Stimulated activated CD8-positive, alpha-beta memory T cell treated with anti-CD3 and anti-CD28 coated beads, Interleukin-7, amount 100 ng/mL, for 1 hour (primary cell): ENCODE measurements at places on chromosomes 4 and X.

GRCh38 chrX:67104982-67105757 lies 438.7 kb upstream of the AR start:
- DNase-seq = no peak

- no peak for DNase-seq
These were observed 284.7 kb upstream of the FTHL17 start for GRCh38 chrX:31356275-31357212.

DNA sequence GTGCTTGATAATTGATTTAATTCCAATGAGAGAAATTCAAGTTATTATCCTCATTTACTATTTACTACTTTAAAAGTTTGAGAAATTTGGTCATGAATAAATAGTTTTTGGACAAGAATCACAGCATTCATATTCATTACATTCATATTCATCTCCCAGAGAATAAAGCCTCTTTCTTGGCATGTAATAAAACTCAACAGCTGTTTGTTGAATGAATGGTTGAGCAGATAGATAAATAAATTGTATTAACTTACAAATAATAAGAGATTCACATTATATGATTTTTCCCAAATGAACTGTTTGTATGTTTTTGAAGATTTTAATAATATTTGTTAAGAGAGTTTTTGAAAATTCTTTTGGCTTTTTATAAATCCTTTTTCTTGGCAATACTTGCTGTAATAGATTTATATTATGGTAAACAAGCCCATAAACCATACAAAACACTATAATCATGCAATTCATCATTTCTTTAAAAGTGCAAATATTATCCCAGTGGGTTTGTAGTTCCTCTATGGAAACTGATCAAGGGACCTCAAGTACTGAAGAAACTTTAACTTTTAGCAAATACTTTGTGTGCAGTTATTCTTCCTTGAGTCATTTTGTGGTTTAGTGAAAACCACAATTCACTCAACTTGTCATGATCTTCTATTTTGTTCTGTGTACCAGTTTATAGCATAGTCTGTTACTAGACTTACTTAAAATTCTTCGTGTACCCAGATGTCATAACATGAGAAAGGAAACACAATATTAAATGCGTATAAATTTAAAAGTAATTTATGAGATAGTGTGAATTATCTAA lies 371.8 kb downstream of the ADGRL3 start:
- no peak for DNase-seq

GRCh38 chrX:72083291-72083690 lies 48.4 kb downstream of the RTL5 start:
- DNase-seq = no peak

GRCh38 chr4:53608242-53608641 lies 17.0 kb upstream of the LNX1 start:
- DNase-seq = no peak

GRCh38 chr4:172830295-172830764 lies 338.3 kb upstream of the GALNT7 start:
- no peak for DNase-seq

DNA sequence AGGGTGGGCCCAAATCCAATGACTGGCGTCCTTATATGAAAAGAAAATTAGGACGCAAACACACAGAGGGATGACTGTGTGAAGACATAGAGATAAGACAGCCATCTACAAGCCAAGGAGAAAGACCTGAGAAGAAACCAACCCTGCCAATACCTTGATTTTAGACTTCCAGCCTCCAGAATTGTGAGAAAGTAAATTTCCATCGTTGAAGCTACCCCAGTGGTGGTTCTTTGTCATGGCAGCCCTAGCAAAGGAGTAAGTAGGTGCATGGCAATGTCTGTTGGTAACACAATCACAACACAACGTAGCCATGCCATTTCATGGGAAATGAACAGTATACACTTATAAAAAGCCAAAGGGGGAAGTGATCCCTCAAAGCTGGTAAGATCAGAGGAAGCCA lies 25.3 kb downstream of the SMIM20 start:
- DNase-seq = no peak

DNA sequence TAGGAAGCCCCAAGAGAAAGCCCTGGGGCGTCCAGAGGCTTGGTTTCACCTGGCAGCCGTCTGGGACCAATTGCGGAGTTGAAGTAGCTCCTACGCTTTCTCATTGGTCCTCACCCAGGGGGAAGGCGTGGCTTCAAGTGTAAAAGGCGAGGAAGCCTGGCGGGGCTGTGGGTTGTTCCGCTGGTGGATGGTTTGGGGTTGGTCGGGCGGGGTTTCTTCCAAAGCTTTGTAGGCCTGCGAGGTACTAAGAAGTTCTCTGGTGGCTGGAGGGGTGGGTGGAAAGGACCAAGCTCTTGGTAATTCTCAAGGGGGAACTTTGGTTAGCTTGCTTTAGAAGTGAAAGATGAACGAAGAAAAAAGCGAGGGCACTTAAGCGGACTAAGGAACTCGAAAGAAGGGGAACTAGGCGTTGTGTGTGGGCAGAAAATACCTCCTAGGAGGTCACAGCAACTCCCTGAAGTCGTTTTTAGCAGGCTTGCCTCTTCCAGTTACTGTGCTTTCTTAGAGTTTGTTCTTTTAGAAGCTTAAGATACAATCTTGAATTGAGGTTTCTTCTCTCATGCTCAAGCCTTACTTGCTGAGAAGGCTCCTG lies 36.6 kb downstream of the CCNG2 start:
- peak; percentile 32 for DNase-seq

GRCh38 chr4:56540826-56541225 lies 35.2 kb downstream of the ARL9 start:
- no peak for DNase-seq

DNA sequence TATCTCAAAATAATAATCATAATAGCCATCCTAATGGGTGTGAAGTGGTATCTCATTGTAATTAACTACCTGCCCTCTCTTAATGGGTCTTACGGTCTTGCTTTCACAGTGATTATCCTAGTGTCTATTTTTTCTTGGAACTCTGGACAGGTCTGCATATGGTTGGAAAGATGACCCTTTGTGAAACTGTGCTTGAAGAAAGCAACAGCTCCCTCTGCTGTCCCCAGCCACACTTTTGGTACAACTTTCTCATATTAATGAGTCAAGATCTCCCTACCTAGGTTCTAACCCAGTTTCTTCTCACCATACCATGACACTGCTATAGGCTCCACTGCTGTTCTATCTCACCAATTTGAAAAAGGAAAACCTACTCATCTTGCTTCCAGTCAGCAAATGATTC lies 2.4 kb downstream of the TFDP3 start:
- DNase-seq = no peak

- peak; percentile 52 for DNase-seq
These were observed 2.3 kb downstream of the JADE1 start for GRCh38 chr4:128811571-128812441.

- no peak for DNase-seq
These were observed 136.2 kb downstream of the BTC start for GRCh38 chr4:74658116-74658515.

- DNase-seq = no peak
These were observed 9.3 kb downstream of the PRDM8 start for GRCh38 chr4:80206521-80207171.

DNA sequence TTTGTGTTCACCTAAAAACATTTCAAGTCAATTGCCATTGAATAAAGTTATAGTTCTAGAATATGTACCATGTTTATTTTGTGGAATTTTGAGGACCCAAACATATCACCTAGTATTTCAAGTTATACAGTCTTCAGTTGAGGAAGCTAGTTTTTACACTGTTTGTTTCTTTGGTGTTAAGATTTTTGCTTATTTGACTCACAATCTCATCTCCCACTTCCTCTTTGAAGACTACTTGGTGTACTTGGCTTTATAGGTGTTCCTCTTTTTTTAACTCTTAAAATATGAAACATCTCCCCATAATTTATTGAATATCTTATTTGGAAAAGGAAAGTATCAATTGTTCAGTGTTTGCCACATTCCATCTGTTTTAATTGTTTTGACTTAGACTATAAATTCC lies 675.4 kb downstream of the RAPGEF2 start:
- no peak for DNase-seq

- DNase-seq = no peak
These were observed 1622.8 kb upstream of the IGFBP7 start for GRCh38 chr4:58732973-58733372.

DNA sequence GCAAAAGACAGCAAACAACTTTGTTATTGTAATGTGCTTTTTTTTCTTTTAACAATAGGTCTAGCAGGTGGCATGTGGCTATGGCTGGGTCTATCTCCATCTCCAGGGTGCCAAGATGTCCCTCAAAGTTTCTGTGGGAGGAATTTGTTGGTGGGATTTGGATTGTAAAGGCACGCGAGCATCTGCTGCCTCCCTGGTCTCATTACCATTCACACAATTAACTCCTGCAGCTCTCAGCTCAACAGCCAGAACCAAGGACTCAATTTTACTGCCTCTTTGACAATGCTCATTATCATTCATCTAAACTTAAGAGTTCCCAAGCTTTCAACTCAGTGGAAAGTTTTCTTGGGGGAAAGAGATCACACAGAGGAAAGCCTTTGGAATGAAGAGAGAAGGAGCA lies 10.9 kb upstream of the PCDH18 start:
- DNase-seq = no peak

DNA sequence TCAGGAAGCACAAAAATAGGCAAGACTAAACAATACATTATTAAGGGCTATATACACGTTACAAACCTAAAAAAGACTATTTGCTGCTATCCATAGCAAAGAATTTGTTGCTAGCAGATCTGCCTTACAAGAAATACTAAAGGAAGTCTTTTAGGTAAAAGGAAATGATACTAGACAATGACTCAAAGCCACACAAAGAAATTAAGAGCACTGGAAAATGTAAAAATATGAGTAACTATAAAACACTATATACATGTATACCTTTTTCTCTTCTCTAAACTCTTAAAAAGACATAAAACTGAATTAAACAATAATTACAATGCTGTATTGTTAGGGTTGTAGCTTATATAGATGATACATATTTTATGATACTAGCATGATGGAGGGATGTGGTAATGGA lies 25.7 kb downstream of the SLC9A7 start:
- DNase-seq = no peak

DNA sequence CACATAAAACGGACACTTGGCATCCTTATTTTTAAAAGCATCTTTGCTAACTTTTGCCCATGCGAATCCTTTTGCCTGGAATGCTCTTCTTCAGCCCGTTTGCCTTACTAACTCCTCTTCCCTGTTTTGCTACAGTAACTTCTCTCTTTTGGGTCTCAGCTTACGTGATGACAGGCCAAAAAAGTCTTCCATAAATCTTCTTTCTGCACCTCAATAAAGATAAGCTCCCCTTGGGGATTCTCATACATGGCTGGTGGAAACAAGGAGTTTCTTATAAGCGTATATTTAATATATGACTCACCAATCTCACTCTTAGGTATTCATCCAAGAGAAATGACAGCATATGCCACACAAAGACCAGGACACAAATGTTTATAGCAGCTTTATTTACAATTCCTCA lies 192.7 kb downstream of the RCHY1 start:
- DNase-seq = no peak

GRCh38 chr4:27442146-27442545 lies 581.5 kb downstream of the STIM2 start:
- no peak for DNase-seq

DNA sequence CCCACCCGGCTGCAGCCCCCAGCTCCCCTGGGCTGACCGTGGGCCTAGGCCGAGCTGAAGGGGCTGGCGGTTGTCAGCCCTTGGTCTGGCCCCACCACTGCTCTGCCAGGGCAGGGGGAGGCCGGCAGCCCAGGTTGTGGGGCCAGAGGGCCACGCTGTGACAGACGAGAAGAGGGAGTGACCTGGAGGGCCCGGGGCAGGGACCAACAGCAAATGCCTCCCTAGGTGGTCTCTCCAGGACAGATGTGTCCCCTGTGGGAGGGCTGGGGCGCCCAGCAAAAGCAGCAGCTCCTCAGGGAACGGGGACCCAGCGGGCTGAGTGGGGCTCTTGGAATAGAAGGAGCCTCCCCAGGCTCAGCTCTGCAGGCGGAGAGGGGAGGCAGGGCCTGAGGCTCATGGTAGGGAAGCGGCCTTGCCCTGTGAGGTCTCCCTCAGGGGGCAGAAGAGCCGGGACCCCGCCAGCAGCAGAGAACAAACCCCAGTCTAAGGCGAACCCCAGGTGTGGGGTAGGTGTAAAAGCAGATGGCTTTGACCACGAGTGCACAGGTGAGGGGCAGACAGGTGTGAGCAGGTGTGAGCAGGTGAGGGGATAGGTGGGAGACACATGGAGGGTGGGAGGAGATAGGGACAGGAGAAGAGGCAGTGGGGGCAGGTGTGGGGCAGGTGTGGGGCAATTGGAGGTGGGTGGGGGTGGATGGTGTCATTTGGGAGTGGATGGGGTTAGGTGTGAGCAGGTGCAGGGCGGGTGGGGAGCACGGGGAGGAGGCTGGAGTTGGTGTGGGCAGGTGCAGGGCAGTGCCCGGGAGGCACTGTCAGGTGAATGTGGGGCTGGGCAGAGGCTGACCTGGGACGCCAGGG lies 34.1 kb upstream of the SPON2 start:
- no peak for DNase-seq

GRCh38 chr4:113885291-113885690 lies 94.2 kb downstream of the ARSJ start:
- DNase-seq = no peak

DNA sequence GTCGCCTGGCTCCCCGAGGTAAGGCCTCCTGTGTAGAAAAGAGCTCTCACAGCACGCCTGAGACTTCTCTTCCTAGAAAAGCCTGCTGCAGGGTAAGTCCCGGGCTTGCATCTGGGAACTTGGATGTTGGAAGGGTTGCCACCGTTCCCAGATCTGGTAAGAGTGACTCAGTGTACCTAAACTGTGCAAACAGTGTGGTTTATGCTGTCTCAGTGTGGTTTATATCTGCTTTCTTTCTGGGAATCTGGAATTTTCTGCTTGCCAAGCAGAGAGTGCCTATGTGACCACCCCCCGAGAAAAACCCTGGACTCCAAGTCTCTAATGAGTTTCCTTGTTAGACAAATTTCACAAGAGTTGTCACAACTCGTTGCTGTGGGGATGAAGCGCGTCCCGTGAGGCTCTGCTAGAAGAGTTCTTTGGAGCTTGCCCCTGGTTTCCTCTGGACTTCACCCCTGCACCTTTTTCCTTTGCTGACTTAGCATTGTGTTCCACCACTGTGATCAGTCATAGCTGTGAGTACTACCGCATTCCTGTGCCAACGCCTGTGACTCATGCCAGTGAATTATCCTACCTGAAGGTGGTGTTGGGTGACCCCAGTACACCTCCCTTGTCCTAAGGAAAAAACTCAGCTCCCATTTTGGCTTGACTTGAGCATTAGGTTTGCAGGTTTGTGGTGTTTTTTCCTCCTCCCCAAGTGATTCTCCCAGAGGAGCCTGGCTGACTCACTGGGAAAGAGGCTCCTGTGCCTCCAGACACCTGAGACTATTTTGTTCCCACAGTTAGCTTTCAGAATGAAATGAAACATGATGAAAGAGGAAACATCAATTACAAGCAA lies 14.5 kb downstream of the SLC2A9 start:
- DNase-seq = no peak

DNA sequence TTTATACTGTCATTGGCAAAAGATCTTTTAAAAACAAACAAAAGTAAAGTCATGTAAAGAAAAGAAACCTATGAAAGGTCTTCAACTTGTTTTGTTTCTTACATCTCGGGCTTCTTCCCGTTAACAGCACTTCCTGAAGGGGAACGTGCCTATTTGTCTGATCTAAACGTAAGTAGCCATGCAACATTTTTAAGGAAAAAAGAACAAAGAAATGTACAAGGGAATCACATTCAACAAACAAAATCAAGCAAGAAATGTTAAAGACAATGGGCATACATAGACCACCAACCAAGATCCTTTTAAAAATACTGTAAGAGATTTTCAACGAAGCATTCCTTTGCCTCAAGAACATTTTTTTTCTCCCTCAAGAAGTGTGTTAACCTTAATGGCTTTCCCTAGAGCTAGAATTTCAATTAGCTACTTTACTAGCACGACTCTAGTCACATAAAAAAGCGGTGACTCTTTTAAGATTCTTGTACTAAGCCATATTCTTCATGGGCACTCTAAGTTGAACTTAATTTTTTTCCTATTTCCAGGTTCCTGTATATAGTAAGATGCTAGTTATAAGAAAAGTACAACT lies 112.0 kb upstream of the TTC29 start:
- no peak for DNase-seq
